ENCODE measurements at places on chromosomes 5 and 9.

- DNase-seq = no peak
Observed at GRCh38 chr5:157509587-157509986, 49.6 kb downstream of the NIPAL4 start.

DNA sequence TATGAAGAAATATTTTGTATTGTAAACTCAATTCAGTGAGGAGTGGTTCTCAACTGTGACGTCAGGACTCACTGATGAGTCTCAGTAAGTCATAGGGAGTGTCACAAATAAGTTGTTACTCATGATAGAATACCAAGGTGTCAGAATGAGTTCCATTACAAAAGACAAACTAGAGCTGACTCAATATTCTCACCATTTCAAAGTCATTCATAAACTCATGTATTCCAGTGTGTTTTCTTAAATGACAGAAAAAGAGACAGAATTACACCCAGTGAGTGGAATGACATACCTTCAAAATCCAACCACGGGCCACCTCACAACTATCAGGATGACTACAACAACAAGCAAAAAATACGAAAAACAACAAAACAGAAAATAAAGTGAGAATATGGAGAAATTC, 321.5 kb downstream of the ENC1 start:
- DNase-seq = no peak

DNA sequence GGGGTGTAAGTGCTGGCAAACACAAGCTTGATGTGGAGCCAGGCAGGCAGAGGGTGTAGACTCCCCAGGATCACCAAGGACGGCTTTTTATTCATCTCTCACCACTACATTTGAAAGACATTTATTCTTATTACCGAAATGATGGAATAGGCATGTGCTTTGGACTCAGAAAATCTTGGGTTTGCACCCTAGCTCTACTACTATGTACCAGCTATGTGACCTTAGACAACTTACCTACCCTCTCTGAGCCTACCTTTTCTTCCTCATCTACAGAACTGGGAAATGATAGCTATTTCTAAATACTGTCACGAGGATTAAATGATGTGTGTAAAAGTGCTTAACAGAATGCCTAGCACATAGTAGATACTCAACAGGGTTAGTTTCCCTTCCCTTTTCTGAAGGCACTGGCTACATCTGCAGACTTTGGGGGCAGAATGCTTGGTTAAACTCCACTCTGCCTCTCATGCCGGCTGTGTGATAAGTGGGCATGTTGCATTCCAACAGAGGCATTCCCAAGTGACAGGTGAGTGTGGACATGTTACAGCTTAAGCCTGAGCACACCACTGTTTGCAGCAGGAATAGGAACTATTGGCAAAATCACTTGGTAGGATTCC, 94.8 kb downstream of the SLC1A3 start:
- DNase-seq = no peak

DNA sequence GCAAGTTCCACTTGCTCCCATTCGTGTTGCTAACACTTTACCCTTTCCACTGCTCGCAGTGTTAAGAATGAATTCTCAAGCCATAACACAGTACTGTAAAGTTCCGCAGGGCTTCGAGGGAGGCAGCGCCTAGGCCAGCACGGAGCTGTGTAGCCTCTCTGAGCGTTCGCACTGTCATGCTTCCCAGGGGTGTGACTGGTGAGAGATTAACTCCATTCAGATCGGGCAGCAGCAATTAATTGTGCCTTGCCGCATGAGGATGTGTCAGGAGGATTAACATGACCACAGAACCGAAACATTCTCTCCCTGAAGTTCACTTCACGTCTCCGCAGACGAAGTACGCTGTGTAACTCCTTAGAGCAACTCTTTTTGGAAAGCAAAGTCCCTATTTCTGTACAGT, 23.2 kb downstream of the ZBTB34 start:
- DNase-seq = no peak

DNA sequence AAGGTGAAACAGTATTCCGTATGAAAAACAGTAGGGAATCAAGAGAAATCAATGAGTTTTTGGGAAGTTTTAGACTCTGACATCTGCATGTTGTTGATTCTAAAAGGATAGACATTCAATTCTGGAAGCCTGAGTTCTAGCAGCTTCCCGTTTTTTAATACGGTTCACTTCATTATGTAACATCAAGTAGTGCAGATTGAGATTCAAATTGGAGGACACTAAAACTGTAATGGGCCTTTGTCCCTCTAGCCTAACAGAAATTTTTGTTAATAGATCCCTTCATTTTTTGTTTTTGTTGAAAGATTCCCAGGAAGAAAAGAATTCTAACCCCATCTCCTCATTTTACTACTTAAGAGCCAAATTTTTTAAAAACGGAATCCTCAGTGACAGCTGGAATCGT, 384.6 kb downstream of the SH3GL2 start:
- DNase-seq = no peak

DNA sequence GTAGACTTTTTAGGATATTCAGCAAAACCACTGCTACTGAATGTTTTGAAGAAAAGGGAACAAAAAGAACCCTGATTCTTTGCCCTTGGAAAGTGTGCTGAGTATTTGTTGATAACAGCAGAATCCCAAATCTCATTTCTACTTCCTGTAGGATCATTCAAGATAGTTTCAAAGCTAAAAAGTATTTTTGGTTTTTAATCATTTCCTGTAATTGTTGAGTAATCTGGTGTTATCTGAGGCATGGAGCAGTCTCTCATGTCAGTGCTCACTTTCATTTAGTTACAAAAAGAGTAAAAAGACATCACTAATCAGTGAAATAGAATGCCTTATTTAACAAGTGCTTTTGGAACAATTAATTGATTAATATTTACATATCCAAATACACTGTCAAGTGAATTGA, 56.1 kb downstream of the ITGA2 start:
- DNase-seq = no peak

GRCh38 chr9:7376833-7377232, 422.7 kb downstream of the DMAC1 start:
- DNase-seq = no peak

GRCh38 chr5:75824323-75824722, 107.1 kb upstream of the POC5 start:
- no peak for DNase-seq
